ENCODE measurements at places on chromosomes 13 and 19.

DNA sequence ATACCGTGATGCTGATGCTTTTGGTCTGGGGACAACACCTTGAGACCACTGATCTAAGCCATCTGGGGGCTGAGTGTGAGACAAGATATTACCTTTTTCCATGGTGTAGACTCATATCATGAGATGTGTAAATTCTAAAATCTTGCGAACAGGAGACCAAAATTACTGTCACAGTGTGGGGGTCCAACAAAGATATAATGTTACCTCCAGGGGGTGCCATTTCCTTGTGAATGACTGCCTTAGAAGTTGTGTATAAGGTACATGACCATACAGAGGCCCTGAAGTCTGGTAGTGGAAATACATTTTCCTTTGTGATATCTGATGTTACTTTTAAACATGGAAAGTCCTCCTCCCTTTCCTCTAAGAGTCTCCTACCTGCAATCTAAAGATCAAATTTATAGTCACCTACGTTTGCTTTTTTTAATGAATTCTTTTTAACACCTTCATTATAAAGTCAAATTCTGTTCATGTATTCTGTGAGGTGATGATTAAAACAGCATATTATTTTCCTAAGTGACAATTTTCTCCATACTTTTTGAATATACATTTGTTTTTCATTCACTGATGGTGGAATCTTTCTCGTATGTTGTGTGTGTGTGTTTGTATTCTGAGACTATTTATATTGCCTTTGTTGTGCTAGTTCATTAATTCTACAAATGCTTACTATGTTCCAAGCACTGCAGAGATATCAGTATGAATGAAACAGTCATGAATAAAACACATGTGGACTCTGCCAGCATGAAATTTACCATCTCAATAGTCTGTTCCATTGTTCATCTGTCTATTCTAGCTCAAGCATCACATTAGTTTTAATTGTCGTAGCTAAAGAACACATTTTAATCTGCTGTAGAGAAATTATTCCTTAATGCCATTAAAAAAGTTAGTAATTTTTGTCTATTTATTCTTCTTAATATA, 113.7 kb downstream of the RFC3 start:
- no peak overlapping the region for H3K27ac ChIP-seq
- no peaks in the 10 kb centered on the region for H3K27me3 ChIP-seq
- H3K36me3 ChIP-seq, result no peaks in the 10 kb centered on the region
- DNase-seq, result no peak
- no peaks in the 10 kb centered on the region for H3K4me1 ChIP-seq
- no peak overlapping the region for H3K4me3 ChIP-seq

DNA sequence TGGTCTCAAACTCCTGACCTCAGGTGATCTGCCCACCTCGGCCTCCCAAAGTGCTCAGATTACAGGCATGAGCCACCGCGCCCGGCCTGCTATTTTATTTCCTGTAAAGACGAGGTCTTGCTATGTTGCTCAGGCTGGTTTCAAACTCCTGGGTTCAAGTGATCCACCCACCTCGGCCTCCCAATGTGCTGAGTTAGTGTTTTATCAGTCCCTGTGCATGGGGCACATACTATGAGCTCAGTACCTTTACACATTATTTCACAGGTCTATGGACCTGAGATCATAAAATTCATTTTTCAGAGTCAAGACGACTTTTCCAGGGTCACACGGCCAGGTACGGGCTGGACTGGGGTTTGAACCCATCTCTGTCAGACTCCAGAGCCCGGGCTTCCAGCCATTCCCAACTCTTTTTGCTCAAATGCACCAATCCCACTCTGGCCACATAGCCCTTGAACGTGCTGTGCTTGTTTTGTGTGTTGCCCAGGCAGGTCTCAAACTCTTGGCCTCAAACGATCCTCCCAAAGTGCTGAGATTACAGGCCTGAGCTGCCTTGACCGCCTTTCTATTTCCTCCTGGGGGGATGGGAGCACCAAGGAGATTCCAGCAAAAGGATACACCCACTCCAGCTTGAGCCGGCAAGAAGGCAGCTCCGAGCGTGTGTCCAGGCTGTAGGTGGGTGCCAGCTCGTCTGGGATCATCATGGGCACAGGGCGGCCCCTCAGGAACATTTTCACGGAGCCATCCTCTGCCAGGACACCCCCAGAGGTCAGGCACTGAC, 1.1 kb downstream of the EML2 start:
- H3K27me3 ChIP-seq, result no peaks in the 10 kb centered on the region
- peak overlapping the region; percentile 69 for H3K27ac ChIP-seq
- peaks cover 43% of the 10 kb centered on the region for H3K4me1 ChIP-seq

GRCh38 chr19:41324921-41325639, 15.1 kb downstream of the CCDC97 start:
- H3K27me3 ChIP-seq, result no peaks in the 10 kb centered on the region
- H3K4me3 ChIP-seq, result no peak overlapping the region
- H3K27ac ChIP-seq, result peak overlapping the region; percentile 76
- peaks cover 44% of the 10 kb centered on the region for H3K4me1 ChIP-seq
- H3K36me3 ChIP-seq, result peaks cover 49% of the 10 kb centered on the region
- no peak for DNase-seq

GRCh38 chr19:1275976-1276627, 772 bp downstream of the FAM174C start:
- peaks cover 47% of the 10 kb centered on the region for H3K36me3 ChIP-seq
- H3K27me3 ChIP-seq, result no peaks in the 10 kb centered on the region
- peak overlapping the region; percentile 42 for H3K4me3 ChIP-seq

GRCh38 chr13:21949818-21950429, 279.1 kb downstream of the FGF9 start:
- no peak for DNase-seq
- no peak overlapping the region for H3K4me3 ChIP-seq
- H3K27me3 ChIP-seq, result no peaks in the 10 kb centered on the region
- H3K4me1 ChIP-seq, result no peaks in the 10 kb centered on the region
- no peak overlapping the region for H3K27ac ChIP-seq

DNA sequence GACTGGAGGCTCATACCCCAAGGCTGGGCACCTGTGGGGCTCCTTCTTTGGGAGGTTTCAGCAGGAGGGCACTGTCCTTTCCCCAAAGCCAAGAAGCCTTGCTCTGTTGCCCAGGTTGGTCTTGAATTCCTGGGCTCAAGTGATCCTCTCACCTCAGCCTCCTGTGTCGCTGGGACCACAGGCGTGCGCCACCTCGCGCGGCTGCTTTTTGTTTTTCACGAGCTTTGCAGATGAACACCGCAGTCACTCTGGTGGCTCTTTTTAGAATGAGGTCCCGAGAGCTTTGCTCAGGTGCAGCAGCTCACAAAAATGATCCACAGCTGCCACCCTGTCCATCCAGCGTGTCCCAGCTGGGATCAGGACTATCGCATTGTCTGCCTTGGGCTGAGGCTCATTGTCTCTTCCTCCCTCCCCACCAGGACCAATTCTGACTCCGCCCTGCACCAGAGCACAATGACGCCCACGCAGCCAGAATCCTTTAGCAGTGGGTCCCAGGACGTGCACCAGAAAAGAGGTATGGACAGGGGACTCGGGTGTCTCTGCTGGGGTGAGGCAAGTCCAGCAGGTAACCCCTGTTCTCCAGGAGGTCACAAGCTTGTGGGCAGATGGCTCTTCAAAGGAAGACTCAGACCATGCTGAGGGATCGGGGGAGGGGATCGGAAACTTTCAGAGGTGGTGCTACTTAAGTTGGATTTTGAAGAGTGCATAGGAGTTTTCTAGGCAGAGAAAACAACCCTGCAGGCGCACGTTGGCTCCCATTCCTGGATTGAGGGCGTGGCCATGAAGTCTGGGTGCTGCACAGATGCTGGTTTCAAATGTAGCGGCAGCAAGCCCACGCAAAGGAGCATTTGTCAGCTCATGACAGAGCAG, 41.5 kb downstream of the COMP start:
- DNase-seq, result no peak
- no peak overlapping the region for H3K4me3 ChIP-seq
- H3K27ac ChIP-seq, result no peak overlapping the region
- no peaks in the 10 kb centered on the region for H3K36me3 ChIP-seq
- no peaks in the 10 kb centered on the region for H3K4me1 ChIP-seq
- H3K27me3 ChIP-seq, result no peaks in the 10 kb centered on the region

Measured in CD4-positive, alpha-beta memory T cell (primary cell).